Stimulated activated CD8-positive, alpha-beta memory T cell treated with anti-CD3 and anti-CD28 coated beads, Interleukin-15, amount 100 ng/mL, for 24 hours (primary cell): ENCODE measurements at places on chromosomes 7 and 10.

DNA sequence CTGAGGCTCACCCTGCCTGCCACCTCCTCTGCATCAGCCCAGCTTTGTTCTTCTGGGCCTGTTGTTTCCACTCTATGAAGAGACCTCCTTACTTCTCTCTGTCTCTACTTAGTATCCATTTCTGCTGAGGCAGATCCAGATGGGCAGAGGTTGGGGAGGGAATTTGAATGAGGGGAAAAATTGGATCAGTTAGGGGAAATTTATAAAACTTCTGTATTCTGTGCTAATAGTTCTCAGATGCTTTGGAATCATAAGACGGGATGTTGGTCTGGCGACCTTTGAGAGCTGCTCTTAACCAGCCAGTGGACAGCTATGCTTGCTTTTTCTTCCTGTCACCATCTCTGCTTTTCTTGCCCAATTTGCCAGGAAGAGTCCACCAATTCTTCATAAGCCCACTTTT is 55.5 kb downstream of the AUTS2 start:
- no peak for DNase-seq

- no peak for DNase-seq
These were observed 110.9 kb upstream of the LSM8 start for GRCh38 chr7:118072893-118073674.

DNA sequence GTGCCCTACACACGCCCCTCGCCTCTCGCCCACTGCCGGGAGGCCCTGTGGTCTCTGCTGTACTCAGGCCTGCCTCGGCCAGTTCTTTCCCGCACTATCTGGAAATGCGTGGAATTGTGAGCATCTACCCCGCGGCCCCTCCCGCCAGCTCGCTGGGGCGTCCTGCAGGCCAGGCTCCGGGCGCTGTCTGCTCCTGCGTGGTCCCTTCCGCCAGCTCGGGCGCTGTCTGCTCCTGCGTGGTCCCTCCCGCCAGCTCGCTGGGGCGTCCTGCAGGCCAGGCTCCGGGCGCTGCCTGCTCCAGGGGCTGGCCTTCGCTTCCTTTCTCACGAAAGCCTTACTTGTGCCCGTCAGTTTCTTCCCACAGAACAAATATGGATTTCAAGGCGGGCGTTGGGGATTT is 14.9 kb downstream of the GET4 start:
- DNase-seq: no peak

DNA sequence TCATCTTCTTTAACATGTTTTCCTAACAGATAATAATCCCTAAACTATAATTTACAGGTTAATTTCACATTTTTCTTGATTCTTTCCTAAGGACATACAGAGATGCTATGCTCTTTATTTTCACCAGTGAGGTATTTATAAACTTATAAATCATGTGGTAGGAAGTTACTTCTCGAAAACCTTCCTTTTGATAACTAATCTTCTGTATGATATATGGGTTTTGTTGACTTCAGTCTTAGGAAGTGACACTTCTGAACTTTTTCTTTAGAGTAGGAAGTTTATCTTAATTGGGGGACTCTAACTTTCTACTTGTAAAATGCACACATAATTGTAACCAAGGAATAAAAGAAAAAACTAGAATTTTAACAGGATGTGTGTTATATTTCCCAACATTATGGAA is 9.8 kb upstream of the PNPLA8 start:
- no peak for DNase-seq

GRCh38 chr7:115235075-115235474 is 313.2 kb downstream of the MDFIC start:
- DNase-seq: no peak

DNA sequence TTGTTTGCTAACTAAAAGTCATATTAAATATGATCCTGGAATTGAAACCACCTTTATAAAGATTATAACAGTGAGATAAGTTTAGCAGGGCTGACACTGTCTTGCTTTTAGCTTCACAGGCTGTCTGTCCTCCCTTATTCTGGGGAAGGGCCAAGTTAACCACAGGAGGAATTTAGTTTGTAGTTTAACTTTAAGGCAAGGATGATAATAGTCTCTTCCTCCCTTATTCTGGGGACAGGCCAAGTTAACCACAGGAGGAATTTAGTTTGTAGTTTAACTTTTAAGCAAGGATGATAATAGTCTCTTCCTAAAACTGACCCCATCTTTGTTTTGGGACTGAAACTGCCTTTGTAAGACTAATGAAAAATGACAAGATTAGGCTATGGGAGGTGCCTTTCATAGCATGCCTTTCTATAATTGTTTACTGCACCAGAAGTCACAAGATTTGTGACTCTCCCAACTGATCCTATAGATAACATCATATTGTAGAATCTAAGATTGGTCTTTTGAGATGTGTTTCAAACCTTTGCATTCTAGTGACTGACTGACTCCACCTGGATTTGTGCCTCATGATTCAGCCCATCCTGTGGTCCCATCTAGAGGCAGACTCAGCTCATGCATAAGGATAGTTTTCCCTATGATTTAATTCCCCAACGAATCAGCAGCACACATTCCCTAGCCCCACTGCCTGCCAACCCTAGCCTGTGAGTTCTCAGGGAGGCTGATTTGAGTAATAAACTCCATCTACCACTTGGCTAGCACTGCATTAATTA is 212.0 kb downstream of the MAGI2 start:
- no peak for DNase-seq

DNA sequence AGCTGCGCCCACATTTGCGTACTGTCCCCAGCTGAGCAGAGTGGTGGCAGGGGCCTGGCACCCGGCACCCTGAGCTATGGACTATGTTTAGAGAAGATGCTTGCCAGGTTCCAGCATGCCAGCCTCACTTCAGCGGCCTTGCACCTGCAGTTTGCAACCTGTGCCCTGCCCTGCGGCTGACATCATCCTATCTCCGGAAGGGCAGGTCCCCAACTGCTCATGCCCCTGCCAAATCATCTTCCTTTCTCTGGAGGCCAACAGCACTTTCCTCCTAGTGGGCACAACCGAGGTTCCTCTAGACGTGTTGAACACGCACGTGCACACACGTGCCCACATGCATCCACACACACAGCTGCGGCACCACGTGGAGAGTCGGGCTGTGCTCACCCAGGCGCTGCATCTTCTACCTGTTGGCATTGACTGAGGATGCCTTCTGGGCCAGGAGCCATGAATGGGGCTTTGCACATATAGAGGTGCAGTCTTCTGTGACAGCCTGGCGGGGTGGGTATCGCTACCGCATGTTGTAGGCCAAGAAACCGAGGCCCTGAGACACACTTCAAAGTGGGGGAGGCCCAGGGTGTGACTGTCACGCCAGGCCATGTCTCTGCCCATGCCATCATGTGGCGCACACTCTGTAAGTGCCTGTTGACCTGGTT is 24.5 kb downstream of the CNPY1 start:
- no peak for DNase-seq

DNA sequence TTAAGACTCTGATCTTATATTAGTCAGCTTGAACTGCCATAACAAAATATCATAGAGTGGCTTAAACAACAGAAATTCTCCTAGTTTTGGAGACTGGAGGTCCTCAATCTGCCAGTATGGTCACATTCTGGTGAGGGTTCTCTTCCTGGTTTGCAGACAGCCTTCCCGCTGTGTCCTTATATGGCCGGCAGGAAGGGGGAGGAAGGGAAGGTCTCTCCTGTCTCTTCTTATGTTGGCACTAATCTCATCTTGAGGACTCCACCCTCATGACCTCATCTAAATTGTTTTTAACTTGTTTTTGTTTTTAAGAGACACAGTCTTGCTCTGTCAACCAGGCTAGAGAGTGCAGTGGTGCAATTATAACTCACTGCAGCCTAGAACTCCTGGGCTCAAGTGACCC is 53.1 kb downstream of the VPS41 start:
- DNase-seq: no peak

DNA sequence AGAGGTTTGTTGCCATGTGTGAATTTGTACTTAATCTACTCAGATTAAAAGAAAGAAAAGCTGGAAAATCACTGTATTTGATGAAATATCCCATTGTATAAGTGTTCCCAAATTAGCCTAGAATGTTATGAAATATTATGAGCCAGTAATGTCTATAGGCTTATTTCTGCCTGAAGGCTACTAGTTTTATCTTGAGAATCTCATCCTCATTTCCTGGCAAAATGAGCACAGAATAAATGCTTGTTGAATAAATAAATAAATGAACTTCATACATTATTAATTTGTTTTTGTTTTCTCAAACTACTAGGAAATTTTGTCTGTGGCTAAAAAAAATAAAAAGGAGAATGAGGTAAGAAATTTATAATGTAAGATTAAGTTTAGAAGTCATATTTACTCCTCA is 25.5 kb downstream of the HELLS start:
- no peak for DNase-seq

DNA sequence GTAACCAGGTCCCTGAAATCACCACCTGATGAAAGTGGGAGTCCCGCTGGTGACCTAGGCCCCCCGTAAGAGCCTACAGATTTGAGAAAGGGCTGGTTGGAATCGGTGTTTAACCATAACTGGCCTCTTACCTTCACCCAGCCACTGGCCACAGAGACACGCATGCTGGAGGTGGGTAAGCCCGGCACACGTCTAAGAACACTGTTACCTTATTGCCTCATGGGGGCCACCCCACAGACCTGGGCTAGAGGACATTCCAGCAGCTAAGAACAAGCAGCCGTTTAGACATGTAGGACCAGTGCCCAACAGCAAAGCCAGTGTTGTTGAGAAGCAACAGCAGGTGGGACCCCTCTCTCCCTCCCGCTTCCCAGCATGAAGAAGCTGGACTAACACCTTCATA is 2.5 kb upstream of the GDF2 start:
- DNase-seq: no peak

- DNase-seq: no peak
These were observed 258.9 kb downstream of the SUGCT start for GRCh38 chr7:40393660-40394059.

DNA sequence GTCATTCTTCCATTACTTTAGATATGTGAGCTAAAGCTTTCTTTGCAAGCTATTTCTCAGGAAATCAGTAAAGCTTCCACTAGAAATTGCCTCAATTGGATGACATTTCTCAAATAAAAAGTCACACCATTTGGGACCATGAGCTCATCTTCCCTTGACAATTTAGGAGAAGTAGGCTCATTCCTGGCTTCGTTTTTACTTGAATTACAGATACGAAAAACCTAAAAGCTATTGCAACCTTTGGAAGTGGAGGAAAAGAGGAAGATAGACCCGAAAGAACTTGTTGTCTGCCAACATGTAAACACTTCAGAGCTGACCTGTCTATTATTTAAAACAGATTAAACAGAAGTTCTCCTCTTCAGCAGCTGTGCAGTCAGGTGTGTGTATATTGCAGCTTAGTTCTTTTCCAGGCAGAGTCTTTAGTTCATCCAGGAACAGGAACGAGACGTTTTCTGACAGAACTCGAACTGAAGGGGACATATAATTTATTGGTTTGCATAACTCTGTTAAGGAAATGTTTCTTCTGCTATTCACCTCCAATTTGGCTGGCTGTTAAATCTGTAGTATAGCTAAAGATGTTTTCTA is 43.1 kb upstream of the ST8SIA6 start:
- no peak for DNase-seq

- no peak for DNase-seq
These were observed 220.8 kb downstream of the ARHGAP21 start for GRCh38 chr10:24502801-24503460.

- no peak for DNase-seq
These were observed 293.7 kb downstream of the FZD1 start for GRCh38 chr7:91557789-91558404.

DNA sequence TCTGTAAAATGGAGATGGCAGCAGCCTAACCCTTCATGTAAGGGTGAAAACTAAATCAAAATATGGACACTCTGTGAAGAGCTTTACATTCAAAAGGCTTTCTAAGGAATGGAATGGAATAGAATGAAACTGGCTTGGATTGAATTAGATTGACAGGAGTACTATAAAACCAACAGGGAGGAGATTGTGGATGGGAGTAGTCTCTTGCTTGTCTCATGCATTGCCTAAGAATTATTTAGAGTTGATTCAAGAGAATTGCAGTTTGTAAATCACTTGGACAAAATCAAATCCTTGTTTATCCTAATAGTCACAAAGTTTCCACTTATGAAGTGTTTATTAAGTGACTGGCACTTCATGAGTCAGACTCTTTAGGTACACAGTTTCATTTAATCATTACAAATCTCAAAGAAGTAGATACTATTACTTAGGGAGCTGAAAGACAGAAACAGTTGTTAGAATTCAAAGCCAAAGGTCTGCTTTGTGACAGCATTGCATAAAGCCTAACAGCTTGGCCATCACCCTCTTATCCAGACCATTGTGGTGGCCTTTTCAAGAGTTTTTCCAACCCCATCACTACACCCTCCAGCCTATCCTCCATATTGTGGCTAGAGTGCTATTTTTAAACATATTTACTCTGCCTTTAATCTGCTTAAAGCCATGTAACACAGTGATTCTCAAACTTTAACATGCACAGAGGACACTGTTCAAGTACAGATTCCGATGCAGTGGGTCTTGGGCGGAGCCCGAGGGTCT is 91.9 kb upstream of the GHITM start:
- no peak for DNase-seq

DNA sequence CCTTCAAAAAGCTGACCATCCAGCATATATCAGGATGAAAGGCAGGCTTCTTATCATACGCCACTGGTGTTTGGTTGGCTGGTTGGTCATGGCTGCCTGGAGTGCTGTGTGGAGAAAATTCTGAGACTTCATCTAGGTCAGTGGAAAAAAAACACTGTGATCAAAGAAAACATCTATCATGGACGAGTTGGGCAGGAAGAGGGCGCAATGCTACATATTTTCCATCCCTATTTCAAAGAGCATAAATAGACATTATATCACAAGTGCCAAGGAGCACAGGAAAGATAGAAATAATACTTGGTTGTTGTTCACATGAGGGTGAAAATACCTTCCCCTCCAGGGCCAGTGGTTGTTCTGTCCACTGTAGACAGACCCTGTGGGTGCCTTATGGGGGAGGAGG is 128.4 kb upstream of the PLPP4 start:
- DNase-seq: no peak

GRCh38 chr7:23158546-23158945 is 23.3 kb upstream of the NUP42 start:
- no peak for DNase-seq

- DNase-seq: no peak
These were observed 55.3 kb downstream of the TCAF1 start for GRCh38 chr7:143846692-143847091.

DNA sequence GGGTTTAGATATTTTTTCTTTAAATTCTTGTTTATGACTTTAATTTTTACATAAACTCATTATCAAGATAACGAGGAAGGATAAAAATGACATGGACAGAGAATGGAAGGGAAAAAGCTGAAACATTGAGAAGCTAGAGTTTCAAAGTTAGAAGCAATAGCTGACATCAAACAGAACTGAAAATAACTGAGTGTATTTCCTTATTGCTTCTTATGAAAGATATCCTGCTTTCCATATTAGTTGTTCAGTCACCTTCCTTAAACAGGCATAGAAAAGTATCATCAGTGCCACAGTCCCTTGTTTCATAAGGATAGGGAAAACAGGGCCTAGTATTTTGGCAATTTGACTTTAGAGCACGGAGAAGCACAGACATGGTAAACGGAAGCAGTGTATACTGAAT is 460.5 kb upstream of the GHITM start:
- DNase-seq: no peak

DNA sequence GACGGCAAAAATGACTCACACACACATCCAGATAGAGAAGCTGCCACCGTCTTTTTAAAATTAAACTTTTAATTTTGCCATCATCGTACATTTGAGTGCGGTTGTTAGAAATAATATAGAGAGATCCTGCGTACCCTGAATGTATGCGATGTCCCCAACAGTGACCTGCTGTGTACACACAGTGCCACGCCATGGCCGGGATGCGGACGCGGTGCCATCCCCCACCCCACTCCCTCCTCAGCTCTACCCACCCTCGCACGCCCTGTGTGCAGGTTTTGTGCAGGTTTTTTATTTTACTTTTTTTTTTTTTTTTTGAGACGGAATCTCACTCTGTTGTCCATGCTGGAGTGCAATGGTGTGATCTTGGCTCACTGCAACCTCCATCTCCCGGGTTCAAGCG is 58.7 kb upstream of the PDGFA start:
- DNase-seq: no peak
